ENCODE measurements at places on chromosomes 7 and 10. TPM values are rescaled to one million over a fixed set of nuclear protein-coding genes. Genes with fewer than 3 reads are reported as not detected.

ADRA2A gene
- total RNA-seq = 7.1 TPM

ADCY1 gene
- 4.3 TPM for total RNA-seq

FKBP9 gene
- 115 TPM for total RNA-seq

PTPRZ1 gene
- total RNA-seq = 2.7 TPM

KLHL7 gene
- total RNA-seq = 52.7 TPM

SYNPO2L gene
- total RNA-seq = 5.0 TPM

SLIT1 gene
- total RNA-seq = 3.3 TPM

Data from metanephros (tissue), 2 donors.